Aorta (tissue), 5 donors: ENCODE measurements at places on chromosomes 3 and 15. TPM values are rescaled to one million over a fixed set of nuclear protein-coding genes. Genes with fewer than 3 reads are reported as not detected.

- no peak for DNase-seq
Measured at GRCh38 chr15:28861031-28861534, 12.6 kb upstream of the GOLGA6L7 start.

The TRAT1 gene
- total RNA-seq: 0.52 TPM

The DPPA2 gene
- not detected for total RNA-seq

The ELL3 gene
- total RNA-seq: 2.5 TPM

DNA sequence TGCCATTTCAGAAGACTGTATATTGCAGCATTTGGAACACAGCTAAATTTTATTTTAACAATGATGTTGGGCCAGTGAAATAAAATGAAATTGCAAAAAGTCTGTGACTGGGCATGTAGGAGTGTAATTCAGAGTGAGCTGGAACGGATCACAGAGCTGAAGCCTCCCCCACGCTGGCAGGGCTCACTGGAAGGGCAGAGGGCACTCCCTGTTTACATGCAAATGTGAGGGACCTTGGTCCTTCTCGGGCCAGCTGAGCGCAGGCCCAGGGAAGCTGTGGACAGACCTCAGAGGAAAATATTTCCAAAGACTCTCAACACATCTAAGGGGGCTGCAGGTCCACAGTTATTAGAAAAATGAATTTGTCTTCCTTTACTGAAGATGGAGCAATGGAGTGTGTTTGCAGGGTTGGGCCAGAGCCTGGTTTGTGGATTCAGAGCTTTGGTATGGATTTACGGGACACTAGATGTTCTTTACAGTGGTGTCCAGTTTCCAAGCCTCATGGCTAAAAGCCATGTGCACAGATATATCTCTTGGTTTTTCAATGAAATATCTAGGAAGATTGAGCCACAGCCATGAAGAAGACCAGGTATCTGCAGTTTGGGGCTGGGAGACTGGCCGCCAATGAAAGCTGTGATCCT lies 32.0 kb downstream of the TRPM1 start:
- DNase-seq: no peak

DNA sequence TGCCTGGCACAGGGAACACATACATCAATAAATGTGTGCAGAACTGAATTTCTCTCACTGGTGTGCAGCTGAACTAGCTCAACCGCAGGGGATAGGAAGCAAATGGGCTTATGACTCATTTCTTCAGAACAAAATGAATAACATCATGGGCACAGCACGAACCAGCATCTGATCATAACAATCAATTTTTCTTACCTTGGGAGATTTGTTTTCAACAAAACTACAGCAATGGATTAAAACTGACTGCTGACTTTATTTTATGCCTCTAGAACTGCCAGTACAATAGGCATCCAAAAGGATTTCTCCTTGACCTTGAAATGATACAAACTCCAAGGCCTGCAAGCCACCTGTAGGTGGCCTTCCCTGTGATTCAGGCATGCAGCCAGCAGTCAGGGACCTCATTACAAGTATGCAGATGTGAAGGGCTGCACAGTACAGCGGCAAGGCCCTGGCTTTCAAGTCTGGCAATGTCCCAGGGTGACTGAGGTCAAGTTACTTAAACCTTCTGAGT lies 26.1 kb downstream of the TAMM41 start:
- DNase-seq: no peak

DNA sequence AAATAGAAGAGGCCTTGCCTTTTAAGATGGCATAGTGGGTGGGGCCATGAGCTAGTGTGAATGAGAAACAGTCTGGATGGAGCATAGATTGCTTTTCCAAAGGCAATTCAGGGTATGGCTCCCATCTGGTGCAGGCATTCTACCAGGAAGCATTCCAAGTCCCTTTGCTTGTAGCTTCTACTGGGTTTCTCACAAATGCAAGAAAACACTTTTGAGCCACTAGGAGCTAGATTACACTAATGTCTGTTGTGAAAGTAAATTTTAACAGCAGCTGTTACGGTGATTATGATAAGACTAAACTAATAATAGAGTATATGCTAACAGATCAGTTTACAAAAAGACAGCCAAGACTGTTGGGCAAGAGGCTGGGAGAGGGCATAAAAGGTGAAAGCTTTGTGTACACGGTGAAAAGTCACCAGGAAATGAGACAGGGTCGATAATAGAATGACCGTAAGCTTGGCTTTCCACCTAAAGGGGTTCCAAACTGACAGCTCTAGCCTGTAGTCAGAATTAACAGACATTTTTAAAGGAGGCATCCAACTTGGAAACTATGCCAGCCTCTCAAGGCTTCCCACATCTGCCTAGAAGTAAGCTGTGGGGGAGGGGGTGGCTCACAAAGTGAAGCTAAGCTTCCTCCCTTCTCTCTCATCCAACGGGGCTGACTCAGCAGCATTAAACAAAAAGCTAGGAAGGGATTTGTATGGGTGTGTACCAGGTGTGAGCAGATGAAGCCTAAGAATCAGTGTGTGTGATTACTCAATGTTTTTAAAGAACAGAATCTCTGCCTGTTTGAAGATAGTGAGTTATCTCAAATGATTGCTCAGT lies 61.1 kb upstream of the GPD1L start:
- no peak for DNase-seq

The EFHB gene
- total RNA-seq: 0.81 TPM

- no peak for DNase-seq
Measured at GRCh38 chr3:23494967-23495366, 291.8 kb downstream of the UBE2E2 start.

GRCh38 chr3:136122006-136122405 lies 74.1 kb downstream of the MSL2 start:
- DNase-seq: no peak

GRCh38 chr15:63340353-63340752 lies 41.3 kb downstream of the CA12 start:
- DNase-seq: no peak

The SEMA3G gene
- total RNA-seq: 23.8 TPM
